ENCODE measurements at places on chromosomes 7 and 10.

DNA sequence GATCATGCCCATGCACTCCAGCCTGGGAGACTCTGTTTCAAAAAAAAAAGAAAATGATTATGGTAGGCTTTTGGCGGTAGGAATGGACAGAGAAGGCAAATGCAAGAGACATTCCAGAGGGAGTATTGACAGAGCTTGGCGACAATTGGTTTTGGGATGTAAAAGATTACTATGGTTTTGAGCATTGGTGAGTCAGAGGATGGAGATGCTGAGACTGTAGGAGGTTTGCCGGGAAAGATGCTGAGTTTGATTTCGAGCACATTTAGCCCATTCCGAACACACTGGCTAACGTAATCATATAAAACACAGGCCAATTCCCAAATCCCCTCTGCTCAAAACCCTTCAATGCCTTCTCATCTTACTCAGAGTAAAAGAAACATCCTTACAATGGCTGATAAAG, 161.6 kb upstream of the MKLN1 start:
- DNase-seq: no peak

DNA sequence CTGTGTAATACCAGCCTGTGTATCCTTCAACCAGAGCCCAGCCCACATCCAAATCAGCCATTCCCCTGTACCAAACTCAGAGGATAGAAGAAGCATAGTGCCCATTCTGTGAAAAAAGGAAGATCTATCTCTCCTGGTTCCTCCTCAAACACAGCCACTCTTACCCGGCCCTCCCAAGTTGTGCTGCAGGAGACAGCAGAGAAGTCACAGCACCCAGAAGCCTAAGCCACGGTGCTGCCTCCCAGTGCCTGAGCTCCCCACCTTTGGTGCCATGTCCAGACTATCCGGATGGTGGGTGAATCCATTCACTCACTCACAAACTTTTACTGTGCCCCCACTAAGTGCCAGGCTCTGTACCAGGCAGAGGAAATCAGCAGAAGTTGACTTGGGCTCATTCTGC, 166.0 kb upstream of the ZMIZ1 start:
- DNase-seq: no peak

GRCh38 chr7:154375956-154376355, 323.8 kb downstream of the DPP6 start:
- no peak for DNase-seq

GRCh38 chr10:112519133-112519761, 72.2 kb downstream of the VTI1A start:
- DNase-seq: no peak

- DNase-seq: no peak
Measured at GRCh38 chr10:48601789-48602188, 3.1 kb downstream of the ARHGAP22 start.

DNA sequence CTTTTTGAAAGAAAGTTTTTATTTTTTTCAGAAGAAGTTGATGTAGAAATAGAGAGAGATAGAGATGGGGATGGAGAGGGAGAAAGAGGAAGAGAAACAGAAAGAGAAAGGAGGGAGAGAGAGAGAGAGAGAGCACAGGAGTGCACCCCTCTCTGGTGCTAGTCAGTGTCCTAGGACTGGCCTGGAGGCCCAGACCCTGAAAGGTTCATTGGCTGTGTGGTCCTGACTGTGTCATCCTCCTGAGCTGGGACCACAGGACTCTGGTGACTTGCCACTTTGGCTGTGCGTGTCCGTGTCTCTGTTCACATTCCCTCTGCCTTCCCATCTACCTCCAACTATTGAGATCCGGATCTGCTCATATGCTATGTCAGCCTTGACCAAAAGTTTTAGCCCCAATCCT, 62.1 kb upstream of the SHH start:
- DNase-seq: no peak

DNA sequence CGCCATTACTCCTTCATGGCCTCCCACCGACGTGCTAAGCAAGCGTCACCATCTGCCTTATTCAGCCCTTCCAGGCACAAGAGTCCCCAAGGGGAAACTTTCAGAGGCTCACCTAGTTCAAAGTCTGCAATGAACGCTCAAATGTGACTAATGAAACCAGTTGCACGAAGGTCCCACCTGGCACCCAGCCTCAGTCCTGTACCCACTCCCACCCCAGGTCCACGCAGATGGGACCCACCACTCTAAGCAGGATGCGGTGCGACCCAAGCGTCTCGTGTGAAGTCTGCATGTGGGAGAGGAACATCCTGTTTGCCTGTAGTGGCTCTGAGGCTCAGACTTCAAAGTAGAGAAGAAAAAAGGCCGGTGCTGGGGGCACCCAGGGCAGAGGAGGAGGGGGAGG, 40.3 kb downstream of the RGS10 start:
- DNase-seq: no peak

DNA sequence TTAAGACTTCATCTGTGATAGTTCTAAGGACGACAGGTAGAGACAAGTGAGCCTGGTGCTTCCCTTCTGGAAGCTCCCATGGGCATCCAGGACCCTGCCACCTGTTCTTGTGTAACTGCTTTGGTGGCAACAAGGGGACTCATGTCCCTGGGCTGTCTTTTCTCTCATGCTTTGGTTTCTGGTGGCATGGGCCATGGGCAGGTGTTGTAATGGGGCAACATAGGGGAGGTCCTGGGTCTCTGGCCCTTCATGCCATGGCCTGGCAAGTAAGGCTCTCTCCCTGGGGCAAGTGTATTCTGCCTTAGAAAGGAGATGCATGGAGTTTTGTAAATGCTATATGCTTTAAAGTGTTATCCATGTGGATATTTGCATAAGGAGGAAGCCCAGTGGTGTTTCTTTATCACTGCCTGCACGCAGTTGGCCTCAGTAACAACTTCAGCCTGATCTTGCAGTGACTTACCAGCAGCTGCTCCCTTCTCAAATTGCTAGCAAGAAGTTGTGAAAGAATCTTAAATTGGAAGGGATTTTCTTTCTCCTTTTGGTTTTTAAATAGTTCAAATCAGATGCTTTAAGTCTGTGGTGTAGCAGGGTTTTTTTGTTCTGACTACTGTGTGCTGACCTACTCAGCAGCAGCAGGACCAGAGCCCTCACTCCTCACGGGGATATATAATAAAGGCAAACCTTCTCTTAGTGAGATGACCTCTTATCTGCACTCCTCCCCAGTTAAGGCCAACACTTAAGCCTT, 39.9 kb downstream of the OGDH start:
- no peak for DNase-seq

GRCh38 chr10:6385665-6386064, 182.9 kb downstream of the PFKFB3 start:
- no peak for DNase-seq

- no peak for DNase-seq
Measured at GRCh38 chr7:44100458-44101302, 3.5 kb upstream of the AEBP1 start.

DNA sequence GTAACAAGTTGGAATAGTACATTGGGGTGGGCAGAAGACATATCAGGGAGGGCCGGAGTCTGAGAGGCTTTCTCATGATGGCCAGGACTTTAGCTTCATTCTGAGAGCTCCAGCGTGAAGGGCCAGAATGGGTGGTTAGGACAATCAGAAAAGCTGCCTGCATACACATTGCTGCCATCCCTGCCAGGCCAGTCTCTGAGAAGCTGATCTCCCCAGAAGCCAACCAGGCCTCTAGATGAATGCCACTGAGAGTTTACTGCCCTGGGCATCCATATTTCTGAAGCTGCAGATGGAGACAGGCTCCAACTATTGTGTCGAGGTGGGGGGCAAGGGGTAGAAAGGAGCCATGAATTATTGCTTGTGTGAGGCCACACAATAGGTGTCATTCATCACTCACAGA, 32.0 kb upstream of the ARHGAP22 start:
- DNase-seq: no peak

- DNase-seq: no peak
Measured at GRCh38 chr7:2737771-2738540, 50.0 kb downstream of the AMZ1 start.

- DNase-seq: no peak
Measured at GRCh38 chr7:30634634-30635201, 40.0 kb downstream of the GARS1 start.

GRCh38 chr10:100987685-100988049, 324 bp downstream of the TWNK start:
- no peak for DNase-seq

- no peak for DNase-seq
Measured at GRCh38 chr10:101394524-101395133, 40.7 kb downstream of the BTRC start.

- DNase-seq: no peak
Measured at GRCh38 chr7:25420771-25421170, 192.5 kb upstream of the NPVF start.

DNA sequence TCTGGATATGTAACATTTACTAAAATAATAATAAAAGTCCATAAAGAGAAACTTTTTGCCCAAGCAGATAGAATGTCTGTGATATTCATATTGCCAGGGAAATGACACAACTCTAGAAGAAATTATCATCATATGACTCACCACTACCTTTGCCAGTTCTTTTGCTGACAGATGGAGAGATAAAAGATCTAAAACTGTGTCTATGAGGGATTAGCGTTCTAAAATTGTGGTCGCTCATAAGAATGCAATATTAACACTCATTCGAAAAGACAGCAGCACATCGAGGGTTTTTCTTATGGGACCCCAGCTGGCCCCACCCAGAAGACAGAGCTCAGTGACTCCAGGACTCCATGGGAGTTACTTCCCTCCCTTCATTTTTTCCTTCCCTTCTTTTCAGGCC, 16.6 kb upstream of the LANCL2 start:
- no peak for DNase-seq

GRCh38 chr7:46321556-46322205, 400.6 kb upstream of the IGFBP3 start:
- no peak for DNase-seq

GRCh38 chr10:83959328-83959727, 180.0 kb upstream of the GHITM start:
- no peak for DNase-seq

DNA sequence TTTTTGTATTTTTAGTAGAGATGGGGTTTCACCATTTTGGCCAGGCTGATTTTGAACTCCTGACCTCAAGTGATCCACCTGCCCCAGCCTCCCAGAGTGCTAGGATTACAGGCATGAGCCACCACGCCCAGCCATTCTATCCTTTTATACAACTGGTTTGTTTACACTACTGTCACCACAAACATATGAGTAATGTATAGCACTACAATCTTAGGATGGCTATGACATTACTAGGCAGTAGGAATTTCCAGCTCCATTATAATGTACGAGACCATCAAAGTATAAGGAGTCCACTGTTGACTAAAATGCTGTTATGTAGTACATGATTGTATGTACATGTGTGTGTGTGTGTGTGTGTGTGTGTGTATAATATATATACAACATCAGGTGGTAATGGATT, 1126.1 kb upstream of the LRRN3 start:
- no peak for DNase-seq

GRCh38 chr7:33876596-33877274, 28.6 kb upstream of the BMPER start:
- no peak for DNase-seq

GRCh38 chr10:48948470-48949037, 8.9 kb upstream of the LRRC18 start:
- no peak for DNase-seq

DNA sequence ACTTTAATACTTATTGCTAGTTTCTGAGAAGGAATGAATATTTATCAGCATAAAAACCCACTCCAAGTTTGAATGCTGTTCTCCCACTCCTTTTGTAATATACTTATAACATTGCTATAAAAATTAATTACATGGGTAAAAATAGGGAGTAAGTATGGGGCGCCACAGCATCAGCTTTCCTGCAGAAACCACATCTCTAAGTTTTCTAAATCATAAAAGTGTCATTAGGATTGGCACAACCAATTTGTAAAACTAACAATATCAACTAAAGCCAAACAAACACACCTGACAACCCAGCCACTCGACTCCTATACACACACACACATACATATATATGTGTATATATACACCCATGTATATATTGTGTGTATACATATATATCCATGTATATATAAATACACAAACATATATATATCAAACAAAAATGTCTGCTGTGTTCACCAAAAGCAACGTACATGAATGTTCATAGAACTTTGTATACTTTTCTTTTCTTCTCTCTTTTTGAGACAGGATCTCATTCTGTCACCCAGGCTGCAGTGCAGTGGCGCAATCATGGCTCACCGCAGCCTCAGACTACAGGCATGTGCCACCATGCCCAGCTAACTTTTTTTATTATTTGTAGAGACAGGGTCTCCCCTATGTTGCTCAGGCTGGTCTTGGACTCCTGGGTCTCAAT, 14.8 kb upstream of the LRRC17 start:
- no peak for DNase-seq

DNA sequence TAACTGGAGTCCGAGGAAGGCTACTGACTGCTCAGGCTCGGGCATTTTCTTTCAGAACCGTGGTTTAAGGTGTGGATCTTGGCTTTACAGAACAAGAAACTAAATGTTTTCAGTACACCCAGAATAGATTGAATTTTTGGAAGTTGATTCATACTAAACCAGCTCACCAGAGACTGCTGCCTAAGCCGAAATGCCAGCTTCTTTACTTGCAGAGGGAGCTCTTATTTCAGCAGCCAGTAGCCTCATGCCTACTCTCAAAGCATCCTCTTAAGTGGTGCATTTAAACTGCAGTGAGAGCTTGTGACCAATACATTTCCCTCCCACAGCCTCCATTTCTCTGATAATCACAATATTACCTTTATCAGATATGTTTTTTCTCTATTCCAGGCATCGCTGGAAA, 615.1 kb downstream of the SUGCT start:
- no peak for DNase-seq

DNA sequence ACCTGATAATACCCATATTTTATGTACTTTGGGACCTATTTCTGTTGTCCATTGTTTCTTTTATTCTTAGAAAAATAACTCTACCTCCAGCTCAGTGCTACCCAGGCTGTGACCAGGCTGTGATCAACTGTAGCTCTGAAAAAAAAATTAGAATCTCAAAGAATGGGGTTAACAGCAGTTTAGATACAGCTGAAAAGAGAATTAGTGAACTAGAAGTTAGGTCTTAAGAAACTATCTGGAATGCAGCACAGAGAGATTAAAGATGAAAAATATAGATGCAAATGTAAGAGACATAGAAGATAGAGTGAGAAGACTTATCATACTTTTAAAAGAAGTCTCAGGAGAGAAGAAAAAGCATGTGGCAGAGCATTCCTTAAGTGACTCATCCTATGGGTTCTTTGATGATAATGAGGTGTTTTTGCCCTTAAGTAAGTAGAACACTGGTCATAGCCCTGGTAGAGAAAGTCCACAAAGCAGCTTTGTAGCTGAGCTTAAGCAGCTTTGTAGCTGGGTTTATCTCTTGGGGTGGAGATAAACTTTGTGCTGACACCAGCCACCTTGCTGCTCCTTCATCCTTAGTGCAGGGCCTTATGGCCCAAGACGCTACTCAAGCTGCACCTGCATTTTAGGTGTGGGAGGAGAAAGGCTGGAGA, 27.3 kb upstream of the SFRP5 start:
- DNase-seq: no peak

- no peak for DNase-seq
Measured at GRCh38 chr10:103512591-103513379, 19.3 kb downstream of the NEURL1 start.

DNA sequence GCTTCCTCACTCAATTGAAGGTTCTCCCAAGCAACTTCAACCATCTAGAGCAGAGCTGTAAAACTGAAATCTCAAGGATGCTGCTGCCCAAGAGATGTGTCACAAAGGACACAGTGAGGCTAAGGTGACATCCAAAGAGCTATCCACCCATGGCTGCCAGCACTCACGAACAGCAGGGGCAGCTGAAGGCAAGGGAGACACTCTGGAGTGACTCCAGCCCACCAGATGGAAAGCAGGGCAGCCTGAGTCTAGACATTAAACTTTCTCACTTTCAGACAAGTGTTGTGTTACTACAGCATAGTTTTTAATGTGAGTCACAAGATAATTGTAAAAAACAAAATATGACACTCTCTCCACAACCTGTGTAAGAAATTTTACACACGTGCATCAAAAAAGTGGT, 113.5 kb downstream of the LARP4B start:
- DNase-seq: no peak

Measured in hippocampal formation (tissue), 2 donors.